ENCODE measurements at places on chromosomes 12 and 14.
A peak's percentile ranks its signal among the peaks of the same experiment; 100 is the strongest.

- no peak for DNase-seq
These were observed 6.8 kb upstream of the SERPINA3 start for GRCh38 chr14:94605361-94605760.

- DNase-seq = no peak
These were observed 15.4 kb downstream of the DDX11 start for GRCh38 chr12:31089072-31089471.

DNA sequence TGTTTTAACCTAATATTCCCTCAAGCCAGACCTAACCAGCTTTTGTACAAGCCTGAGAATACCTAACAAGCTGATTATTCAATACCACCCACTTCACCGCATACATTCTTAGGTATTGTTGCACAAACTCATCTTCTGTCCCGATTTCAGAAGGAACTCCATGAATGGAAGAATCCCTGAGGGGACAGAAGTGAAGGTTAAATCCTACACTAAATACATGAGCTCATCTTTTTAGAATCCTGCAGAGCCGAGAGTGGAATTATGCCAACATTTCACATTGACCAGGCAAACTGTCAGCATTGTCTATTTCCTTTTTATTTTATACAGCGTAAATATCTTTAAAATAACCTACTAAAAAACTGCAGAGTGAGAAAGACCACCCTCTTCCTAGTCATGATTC, 140.7 kb upstream of the PRICKLE1 start:
- DNase-seq = no peak

- no peak for DNase-seq
These were observed 25.1 kb downstream of the ZFC3H1 start for GRCh38 chr12:71638499-71638898.

GRCh38 chr12:80268924-80269749, 169.8 kb downstream of the OTOGL start:
- DNase-seq = no peak

- no peak for DNase-seq
These were observed 12.1 kb upstream of the KRT83 start for GRCh38 chr12:52333321-52333720.

DNA sequence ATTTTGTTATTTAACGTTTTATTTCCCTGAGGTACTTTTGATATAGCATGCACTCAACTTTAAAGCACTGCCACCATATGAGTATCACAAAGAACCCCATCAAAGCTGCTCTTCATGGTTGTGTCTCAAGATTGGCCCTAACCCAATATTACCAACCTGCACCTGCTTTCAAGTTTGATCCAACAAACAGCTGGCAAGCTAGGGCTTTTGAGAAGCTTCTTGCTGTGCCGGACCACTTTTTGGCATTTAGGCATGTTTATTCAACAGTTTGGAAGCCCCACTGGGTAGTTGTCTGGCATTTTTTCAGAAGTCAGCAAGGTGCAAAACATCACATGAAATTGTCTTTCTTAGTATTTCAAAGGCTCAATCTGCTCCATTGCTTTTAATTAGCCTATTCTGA, 137.2 kb upstream of the PLEKHA5 start:
- no peak for DNase-seq

DNA sequence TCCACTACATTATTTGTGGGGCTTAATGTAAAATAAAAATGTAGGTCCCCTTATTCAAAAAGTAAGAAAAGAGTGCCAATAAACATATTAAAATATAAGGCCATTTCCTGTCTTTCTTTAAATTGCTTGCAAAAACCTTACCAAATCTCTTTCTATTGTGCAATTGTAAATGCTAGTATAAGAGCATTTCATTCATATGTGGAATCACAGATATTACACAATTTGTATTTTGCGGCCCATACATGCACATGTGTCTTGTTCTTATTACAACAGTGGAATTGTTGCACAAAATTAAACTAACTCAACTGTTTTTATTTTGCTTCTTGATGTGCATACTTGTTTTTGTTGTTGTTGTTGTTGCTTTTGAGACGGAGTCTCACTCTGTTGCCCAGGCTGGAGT, 20.1 kb upstream of the CRADD start:
- DNase-seq = no peak

DNA sequence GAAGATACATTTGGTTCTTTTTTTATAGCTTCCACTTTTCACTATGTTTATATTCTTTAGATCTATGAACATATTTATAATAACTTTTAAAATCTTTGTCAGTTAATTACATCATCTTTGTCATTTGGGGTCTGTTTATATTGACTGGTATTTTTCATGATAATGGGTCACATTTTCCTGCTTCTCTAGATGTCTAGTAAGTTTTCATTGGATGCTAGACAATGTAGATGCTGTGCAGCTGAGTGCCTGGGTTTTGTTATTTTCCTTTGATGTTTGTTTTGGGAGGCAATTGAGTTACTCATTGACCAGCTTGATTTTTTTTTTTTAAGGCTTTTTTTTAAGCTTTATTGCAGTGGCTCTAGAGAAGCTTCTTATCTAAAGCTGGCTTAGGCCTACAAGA, 4.9 kb downstream of the MAP1LC3B2 start:
- no peak for DNase-seq

GRCh38 chr14:63266106-63266505, 52.6 kb downstream of the GPHB5 start:
- DNase-seq = no peak

- DNase-seq = no peak
These were observed 264.7 kb downstream of the SEC23A start for GRCh38 chr14:38838049-38838978.

DNA sequence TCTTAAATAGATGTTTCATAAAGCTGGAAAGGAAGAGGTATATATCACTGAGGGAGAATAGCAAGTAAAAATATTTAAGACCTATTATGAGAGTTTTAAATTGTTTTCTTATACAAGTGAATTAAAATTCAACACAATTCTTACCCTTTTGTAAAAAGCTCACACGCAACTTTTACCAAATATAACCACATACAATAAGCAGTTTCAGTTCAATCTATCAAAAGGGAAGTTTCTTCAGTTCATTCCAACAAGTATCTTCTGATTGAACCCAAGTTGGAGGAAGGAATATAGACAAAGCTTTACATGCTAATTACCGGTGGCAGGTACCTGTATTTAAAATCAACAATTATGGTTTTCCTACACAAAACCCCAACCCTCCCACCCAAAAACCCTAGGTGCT, 41.1 kb downstream of the GTF2A1 start:
- DNase-seq = no peak

- DNase-seq = no peak
These were observed 107.6 kb downstream of the GTF2A1 start for GRCh38 chr14:81113176-81113575.

DNA sequence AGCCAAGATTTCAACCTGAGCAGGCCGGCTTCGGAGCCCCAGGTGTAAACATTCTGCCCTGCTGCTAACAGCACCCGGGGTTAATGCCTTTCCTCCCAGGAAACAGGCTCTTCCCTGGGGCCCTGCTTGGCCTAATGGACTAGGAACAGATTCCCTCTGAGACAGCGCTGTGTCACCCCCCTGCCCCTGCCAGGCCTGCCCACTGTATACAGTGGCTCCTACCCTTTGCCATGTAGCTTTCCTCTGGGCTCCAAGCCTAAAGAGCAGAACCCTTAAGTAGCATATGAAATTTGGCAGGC, 28.3 kb upstream of the BCDIN3D start:
- DNase-seq = no peak

DNA sequence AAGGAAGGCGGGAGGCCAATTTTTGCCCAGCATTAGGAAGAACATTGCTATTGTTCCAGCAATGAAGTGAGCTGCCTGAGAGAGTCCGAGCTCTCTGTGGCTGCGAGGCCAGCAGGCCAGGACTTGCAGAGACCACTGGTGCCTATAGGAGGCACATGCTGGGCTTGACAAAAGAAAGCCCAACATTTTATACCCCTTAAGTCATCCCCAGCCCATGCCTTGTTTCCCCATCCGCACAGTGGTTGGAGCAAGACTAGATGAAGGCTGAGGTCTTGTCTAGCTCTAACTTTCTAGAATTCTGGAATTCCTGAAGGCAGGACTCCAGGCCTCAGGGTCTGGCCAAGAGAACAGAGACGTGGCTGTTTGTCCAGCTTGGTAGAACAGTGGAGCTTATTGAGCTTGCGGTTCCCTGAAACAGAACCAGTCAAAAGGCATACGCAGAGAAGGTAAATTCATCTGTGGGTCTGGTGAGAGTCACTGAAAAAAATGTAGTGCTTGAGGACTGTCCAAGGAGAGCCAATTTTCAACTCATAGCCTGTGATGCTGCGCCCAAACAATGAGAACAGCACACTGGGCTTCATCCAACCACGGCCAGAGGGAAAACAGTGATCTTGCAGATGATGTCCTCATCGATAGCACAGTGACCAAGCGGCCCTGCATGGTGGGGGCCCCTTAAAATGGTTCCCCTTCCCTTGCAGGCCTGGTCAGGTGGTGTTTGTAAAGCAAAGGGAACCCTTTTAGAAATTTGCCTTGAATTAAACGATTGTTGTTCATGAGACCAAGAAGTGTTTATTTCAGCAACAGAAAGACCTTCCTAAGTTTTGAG, 27.1 kb upstream of the COL2A1 start:
- DNase-seq = no peak

DNA sequence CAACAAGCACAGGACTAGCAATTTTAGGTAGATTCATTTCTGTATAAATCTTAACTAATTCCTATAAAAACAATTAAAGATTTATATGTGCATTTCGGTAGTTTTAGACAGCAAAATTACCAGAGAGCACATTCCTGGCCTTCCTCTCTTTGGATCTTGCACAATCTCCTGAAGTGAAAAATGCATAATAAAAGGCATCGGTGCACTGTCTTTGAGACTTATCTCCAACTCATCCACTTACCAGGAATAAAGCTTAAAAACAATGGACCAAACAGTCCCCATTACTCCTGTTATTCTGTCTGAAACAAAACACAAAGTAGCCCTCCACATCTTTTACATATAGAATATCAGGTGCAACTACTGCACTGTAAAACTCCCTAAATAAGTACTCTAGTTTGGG, 69.3 kb downstream of the HECTD1 start:
- DNase-seq = no peak

GRCh38 chr14:69013943-69014782, 35.1 kb upstream of the ACTN1 start:
- no peak for DNase-seq

- DNase-seq = no peak
These were observed 73.2 kb downstream of the KIF21A start for GRCh38 chr12:39369756-39370155.

GRCh38 chr14:29085546-29085945, 319.0 kb downstream of the FOXG1 start:
- DNase-seq = no peak

- DNase-seq = no peak
These were observed 27.7 kb downstream of the PPP1R13B start for GRCh38 chr14:103819503-103820307.

DNA sequence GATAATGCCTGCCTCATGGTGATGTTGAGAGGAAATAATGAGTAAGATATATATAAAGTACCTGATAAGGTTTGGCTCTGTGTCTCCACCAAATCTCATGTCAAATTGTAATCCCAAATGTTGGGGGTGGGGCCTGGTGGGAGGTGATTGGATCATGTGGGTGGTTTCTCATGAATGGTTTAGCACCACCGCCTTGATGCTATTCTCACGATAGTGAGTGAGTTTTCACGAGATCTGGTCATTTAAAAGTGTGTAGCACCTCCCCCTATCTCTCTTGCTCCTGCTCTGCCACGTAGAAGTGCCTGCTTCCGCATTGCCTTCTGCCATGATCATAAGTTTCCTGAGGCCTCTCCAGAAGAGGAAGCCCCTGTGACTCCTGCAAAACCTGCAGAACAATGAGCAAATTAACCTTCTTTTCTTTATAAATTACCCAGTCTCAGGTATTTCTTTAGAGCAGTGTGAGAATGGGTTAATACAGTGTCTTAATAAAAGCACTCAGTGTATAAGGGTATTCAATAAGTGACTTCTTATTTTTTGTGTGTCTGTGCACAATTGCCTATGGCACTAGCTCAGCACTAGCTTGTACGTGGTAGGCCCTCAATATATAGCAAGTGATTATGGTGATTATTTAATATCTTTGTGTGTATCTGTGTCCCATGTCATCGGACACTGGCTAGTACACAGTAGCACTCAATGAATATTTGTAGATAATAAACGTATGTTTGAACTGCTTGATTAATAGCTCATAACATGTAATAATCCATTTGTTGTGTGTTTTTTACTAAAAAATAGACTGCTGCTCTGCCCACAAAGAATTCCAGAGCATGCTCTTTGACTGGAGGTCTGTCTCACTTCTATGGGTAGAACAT, 138.1 kb upstream of the LMNTD1 start:
- DNase-seq = no peak

DNA sequence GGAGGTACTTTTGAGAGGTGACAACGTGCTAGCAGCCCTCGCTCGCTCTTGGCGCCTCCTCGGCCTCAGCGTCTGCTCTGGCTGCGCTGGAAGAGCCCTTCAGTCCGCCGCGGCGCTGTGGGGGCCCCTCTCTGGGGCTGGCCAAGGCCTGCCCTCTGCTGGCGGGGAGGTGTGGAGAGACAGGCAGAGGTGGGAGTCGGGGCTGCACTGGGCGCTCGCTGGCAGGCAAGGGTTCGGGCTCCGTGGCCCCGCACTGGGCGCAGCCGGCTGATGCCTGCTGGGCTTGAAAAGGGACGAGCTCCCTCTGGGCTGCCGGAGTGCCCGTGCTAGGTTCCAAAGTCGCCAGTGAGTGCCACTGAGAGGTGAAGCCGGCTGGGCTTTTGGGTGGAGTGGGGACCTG, 580.0 kb downstream of the DIO2 start:
- no peak for DNase-seq

- DNase-seq = no peak
These were observed 727.6 kb downstream of the DIO2 start for GRCh38 chr14:79483477-79484388.

- no peak for DNase-seq
These were observed 1095.7 kb downstream of the AACS start for GRCh38 chr12:126160912-126161311.

DNA sequence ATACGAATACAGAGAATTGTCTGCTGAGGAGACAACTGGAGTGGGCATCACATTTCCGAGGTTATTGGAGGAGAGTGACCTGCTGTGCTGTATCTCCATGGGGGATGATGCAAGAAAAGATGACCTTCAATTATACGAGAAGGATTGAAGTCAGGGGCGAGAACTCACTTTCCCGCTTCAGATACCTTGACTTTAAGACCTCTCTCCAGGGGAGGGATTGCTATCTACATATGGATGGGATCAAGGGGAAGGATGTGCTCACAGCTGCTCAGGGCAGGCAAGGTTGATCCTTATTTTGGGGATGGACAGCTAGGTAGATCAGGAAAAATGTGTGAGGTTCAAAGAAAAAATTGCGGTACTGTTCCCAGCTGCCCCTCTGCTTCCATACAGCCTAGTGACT, 24.4 kb downstream of the NEUROD4 start:
- no peak for DNase-seq

GRCh38 chr14:94936401-94936892, 166.5 kb upstream of the GSC start:
- peak; percentile 65 for DNase-seq
